Thyroid gland (tissue), 4 donors: ENCODE measurements at places on chromosomes 13 and 19.

DNA sequence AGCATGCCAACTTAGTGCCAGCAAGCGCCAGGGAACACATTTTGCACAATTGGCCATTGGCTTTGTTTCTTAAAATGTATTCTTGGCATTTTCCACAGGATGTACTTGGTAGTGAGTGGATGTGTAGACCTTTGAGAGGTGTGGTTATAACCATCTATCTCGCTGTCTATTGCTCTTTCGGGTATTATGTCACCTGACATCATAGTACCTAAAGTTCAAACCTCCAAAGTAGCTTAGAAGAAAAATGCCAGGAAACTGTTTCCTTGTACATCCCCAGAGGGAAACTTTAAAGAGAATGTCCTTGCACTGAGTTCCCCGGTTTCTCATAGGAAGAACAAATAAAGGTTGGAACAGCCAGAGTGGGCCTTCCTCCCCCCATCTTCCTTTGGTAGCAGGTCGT, 87.6 kb downstream of the FGF9 start:
- H3K4me3 ChIP-seq, result no peak overlapping the region
- H3K27ac ChIP-seq, result no peak overlapping the region
- no peaks in the 10 kb centered on the region for H3K4me1 ChIP-seq
- no peaks in the 10 kb centered on the region for H3K36me3 ChIP-seq
- no peaks in the 10 kb centered on the region for H3K27me3 ChIP-seq

- H3K36me3 ChIP-seq, result no peaks in the 10 kb centered on the region
- no peaks in the 10 kb centered on the region for H3K27me3 ChIP-seq
- peaks cover 6% of the 10 kb centered on the region for H3K4me1 ChIP-seq
- no peak for DNase-seq
- H3K27ac ChIP-seq, result no peak overlapping the region
Measured at GRCh38 chr13:28355822-28356371, 139.0 kb downstream of the FLT1 start.

DNA sequence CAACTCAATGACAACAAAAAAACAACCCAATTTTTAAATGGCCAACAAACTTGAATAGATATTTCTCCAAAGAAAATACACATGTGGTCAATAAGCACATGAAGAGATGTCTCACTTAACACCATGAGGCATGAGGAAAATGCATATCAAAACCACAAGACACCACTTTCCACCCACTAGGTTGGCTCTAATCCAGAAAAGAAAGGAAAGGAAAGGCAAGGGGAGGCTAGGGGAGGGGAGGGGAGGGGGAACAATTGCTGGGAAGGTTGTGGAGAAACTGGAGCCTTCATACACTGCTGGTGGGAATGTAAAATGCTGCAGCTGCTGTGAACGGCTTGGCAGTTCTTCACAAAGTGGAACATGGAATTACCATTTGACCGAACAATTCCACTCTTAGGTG, 854.3 kb downstream of the UQCRFS1 start:
- H3K27ac ChIP-seq, result no peak overlapping the region
- no peaks in the 10 kb centered on the region for H3K27me3 ChIP-seq
- no peaks in the 10 kb centered on the region for H3K36me3 ChIP-seq
- no peaks in the 10 kb centered on the region for H3K4me1 ChIP-seq
- no peak for DNase-seq

GRCh38 chr19:48623556-48624066, 4.3 kb downstream of the SPHK2 start:
- H3K4me1 ChIP-seq, result peaks cover 25% of the 10 kb centered on the region
- no peaks in the 10 kb centered on the region for H3K27me3 ChIP-seq
- H3K4me3 ChIP-seq, result no peak overlapping the region
- peaks cover 4% of the 10 kb centered on the region for H3K36me3 ChIP-seq
- DNase-seq, result no peak
- H3K27ac ChIP-seq, result peak overlapping the region; percentile 55

DNA sequence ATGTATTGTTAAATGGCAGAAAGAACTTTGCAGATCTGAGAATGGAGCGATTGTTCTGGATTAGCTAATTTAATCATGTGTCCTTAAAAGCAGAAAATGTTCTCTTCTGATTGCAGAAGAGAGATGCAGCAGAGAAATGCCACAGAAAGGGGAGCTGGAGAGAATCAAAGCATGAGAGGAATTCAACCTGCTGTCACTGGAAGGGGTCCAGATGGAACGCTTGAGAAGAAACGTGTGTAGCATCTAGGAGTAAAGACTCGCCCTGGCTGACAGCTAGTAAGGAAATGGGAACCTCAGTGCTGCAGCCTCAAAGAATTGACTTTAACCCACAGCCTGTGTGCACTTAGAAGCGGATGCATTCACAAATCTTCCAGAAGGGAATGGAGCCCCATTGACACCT, 502.8 kb downstream of the KLF12 start:
- H3K27me3 ChIP-seq, result no peaks in the 10 kb centered on the region
- no peak overlapping the region for H3K27ac ChIP-seq
- H3K4me1 ChIP-seq, result no peaks in the 10 kb centered on the region
- no peak for DNase-seq

DNA sequence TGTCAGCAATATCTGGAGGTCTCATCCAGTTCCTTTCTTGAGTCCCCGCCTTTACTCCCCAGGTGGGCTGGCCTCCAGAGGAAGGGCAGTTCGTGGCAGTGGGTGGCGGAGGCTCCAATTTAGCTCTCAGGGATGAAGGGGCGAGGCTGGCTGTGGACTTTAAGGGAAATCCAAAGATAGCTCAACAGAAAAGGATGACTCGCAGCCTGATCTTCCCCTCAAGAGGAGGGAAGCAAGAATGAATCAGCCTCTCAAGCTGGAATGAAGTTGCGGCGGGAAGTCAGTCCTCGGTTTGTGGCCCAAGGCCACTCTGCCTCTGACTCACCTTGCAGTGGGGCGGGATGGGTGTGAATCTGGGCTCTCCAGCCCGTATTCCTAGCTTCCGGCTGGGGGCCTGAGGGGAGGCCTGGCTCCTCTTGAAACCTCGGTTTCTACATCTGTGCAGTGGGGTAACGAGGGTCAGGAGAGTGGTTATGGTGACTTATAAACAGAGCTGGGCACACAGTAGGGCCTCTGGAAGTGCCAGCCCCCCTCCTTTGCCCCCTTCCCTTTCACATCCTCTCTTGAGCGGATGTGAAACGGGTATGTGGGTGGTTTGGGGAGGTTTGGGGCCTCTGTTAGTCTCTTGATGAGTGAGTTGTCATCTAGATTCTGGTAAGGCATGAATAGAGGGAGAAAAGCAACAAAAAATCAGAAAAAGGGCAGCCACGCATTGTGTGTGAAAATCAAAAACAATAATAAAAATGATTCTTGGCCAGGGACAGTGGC, 10.5 kb upstream of the SMG9 start:
- DNase-seq, result no peak
- H3K27ac ChIP-seq, result peak overlapping the region; percentile 63
- H3K36me3 ChIP-seq, result no peaks in the 10 kb centered on the region
- no peak overlapping the region for H3K4me3 ChIP-seq
- H3K27me3 ChIP-seq, result no peaks in the 10 kb centered on the region
